ENCODE measurements at places on chromosomes 2 and 18. TPM values are rescaled to one million over a fixed set of nuclear protein-coding genes. Genes with fewer than 3 reads are reported as not detected.

- DNase-seq: no peak
Measured at GRCh38 chr18:47975701-47976100, 45.2 kb upstream of the SMAD2 start.

DNA sequence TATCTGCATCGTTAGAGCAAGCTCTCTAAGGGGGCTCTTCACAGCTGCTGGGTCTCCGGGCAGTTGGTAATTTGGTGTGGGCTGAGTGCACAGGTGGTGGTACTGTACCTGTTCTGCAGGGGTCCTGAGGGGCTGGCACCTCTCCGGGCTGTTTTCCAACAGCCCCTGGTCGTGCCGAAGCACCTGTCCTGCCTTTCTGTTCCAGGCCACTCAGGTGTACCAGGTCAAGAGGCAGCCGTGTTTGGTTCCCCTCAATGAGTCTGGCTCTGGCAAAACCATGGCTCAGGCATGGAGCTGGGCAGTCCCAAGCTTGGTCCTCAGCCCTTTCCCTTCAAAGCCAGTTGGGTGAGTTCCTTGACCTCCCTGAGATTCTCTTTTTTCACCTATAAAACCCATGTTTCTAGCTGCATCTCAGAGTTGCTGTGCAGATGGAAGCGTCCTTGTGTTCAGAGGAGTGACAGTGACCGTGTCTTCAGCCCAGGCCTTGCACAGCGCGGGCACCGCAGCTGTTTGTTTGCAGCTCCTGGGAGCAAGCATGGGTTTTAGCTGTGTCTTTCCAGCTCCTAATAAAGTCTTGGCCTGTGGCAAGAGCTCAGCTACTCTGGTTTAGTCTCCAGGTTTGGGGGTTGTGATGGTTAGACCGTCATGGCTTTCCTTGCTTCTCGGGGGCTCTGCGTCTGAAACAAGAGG lies 110.9 kb downstream of the GLI2 start:
- DNase-seq: no peak

KLF11 gene
- 2.9 TPM for total RNA-seq

DNA sequence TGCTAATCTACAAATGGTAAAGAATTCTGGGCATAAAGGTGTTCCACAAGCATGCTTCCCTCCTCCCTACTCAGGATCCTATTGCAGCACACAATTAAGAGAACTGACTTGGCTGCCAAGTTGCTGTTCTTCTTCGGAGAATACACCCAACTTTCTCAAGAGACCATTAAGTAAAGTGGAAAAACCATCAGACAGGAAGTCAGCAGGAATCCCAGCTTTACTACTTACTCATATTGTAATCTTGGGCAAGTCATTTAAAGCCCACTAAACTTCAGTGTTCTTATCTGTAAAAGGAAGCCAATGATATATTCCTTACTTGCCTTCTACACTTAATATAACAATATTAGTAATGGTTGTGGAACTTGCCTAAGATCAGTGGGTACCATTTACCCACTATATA lies 37.8 kb downstream of the PSTPIP2 start:
- DNase-seq: no peak

GRCh38 chr2:86764661-86765309 lies 25.9 kb downstream of the CD8A start:
- DNase-seq: peak; percentile 69
